ENCODE measurements at places on chromosomes 3 and 15.

DNA sequence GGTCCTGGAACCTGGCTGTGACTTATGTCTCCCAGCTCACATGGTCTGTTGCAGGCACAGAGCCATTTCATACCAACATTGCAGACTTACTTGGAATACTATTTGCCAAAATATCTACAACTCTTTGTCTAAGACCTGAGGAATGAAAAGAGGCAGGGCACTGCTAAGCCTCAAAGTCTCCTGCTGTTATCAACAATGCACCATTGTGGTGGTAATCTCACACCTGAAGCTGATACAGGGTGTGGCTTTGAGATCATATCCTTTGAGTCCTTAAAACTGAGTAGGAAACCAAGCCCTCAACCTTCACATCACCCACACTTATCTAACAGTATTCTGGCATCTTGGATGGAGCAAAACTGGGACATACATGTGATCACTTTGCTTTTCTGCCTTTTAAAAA is 782.0 kb downstream of the EPHA3 start:
- DNase-seq, result peak; percentile 10

GRCh38 chr3:54797111-54797510 is 130.7 kb downstream of the LRTM1 start:
- DNase-seq, result no peak

DNA sequence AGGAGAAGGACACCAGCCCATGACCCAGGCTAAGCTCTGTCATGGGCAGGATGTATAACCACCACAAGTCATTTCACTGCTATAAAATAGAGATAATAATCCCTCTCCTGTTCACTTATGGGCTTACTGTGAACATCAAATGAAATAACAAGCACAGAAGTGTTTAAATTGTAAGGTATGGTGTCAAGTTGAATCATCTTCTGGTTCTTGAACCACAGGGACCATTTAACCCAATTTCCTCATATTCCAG is 44.3 kb upstream of the TLE3 start:
- DNase-seq, result no peak

DNA sequence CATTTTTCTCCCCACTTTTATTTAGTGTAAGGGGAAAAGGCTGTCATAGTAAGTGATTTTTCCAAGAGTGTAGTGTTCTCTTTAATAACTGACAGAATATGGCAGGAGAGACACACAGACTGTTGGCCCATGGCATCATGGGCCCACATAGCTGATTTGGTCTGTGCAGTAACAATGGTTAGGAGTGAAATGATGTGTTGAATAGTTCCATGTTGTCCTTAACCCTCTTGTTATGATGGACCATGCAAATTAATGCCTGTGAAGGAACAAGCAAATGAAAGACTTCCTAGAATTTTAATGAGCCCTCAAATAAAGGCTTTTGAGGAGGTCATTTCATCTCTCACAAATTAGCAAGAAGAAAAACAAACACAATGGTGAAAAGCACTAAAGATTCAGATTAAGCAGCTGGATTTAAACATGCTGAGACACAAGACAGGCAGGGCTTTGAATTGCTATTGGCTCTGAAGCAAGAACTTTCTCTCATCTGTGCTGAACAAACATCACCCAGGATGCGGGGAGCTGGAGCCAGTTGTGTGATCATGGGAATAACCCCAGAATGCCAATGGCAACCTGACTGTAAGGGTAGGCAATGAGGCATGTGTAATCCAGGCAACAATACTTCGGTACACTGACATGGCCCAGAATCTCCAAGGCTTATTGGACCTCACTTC is 136.7 kb upstream of the VEPH1 start:
- DNase-seq, result no peak

GRCh38 chr3:176964661-176965060 is 232.6 kb downstream of the TBL1XR1 start:
- no peak for DNase-seq

DNA sequence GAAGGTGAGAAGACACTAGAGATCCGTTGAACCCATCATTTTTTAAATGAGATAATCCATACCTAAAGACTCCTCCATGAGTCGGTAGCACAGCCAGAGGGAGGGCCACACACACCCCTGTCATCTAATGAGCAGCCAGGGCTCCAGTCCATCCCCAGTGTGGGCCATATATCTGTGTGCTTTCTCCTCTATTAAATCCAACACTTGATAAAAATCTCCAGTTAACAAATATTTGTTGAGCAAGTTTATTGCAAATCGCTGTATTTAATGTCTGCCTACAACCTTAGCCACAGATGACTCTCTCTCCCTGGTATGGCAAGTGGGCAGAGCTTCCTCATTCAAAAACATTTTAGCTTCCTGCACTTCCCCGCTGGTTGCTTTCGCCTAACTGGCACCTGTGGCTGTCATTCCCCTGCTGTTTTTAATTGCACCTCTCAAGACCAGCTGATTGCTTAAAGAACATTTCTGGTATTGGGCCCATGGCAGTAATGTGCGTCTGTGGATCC is 82.8 kb downstream of the SMAD3 start:
- DNase-seq, result no peak

GRCh38 chr3:177835008-177835407 is 637.7 kb upstream of the TBL1XR1 start:
- DNase-seq, result no peak

DNA sequence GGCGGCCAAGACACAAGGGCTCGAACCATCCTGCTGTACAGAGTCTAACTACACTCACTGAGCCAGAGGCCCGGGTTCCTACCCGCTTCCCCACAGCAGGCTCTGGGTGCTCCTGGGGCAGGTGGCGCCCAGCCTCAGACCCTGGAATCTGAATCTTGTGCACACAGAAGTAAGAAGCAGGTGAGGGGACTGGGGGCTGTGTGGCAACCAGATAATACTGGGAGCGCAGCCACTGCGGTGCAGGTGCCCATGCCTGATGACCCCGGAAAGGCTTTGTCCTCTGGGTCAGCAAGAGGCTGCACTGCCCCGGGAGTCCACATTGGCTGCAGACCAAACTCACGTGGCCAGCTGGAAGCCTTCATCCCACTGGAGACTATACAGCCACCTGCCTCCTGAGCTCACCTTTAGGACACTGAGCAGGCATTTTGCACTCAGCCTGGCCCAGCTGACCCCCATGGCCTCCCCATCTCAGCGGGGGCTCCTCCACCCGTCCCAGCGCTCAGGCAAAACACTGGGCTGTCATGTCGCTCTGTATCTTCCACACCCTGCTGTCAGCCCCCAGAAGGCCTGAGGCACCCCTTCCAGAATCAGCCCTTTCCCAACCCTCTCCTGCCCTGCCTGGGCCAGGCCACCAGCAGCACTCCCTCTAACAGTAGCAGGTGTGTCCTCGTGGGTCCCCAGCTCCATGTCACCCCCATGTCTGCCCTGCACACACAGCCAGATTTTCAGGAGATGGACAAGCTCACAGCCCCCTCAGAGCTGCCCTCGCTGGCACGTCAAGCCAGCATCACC is 101.0 kb upstream of the IQSEC1 start:
- DNase-seq, result no peak

- DNase-seq, result no peak
Measured at GRCh38 chr3:120678984-120679383, 3.1 kb downstream of the HGD start.

- no peak for DNase-seq
Measured at GRCh38 chr15:45702041-45702440, 67.2 kb downstream of the SQOR start.

DNA sequence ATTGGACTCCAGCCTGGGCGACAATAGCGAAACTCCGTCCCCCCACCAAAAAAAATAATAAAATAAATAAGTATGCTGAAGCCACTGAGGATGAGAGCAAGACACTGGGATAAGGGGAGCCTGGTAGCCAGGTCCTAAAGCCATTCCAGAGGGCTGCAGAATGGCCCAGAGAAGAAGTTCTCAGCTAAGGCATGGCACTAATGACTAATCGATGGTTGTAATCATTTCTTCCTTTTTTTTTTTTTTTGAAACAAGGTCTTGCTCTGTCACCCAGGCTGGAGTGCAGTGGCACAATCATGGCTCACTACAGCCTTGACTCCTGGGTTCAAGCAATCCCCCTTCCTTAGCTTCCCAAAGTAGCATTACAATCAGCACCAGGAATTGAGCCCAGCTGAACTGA is 25.6 kb upstream of the ZNF774 start:
- DNase-seq, result no peak

DNA sequence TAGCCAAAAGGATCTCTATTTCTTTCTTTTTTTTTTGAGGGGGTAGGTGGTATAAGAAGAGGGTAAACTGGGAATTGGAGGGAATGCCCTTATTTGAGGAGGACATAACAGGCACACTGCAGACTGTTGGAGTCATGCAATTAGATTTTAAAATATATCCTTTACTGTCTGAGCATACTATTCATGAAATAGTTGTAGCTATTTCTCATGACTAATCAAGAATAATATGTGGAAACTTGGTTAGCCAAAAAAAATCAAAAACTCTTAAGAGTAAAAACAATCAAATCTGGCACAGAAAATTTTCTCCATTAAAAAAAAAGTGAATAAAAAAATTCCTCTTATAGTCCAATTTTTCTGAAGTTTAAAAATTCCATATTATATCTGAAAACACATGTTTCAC is 174.9 kb downstream of the SCAPER start:
- no peak for DNase-seq

- no peak for DNase-seq
Measured at GRCh38 chr3:67655364-67656121, 1.1 kb upstream of the SUCLG2 start.
